ENCODE measurements at places on chromosomes 1 and 21.

GRCh38 chr1:163165119-163165518 lies 37.6 kb downstream of the RGS5 start:
- no peak for DNase-seq

- DNase-seq, result no peak
Observed at GRCh38 chr1:157199421-157199755, 61.2 kb upstream of the ETV3 start.

- no peak for DNase-seq
Observed at GRCh38 chr1:155454096-155454495, 108.5 kb downstream of the ASH1L start.

DNA sequence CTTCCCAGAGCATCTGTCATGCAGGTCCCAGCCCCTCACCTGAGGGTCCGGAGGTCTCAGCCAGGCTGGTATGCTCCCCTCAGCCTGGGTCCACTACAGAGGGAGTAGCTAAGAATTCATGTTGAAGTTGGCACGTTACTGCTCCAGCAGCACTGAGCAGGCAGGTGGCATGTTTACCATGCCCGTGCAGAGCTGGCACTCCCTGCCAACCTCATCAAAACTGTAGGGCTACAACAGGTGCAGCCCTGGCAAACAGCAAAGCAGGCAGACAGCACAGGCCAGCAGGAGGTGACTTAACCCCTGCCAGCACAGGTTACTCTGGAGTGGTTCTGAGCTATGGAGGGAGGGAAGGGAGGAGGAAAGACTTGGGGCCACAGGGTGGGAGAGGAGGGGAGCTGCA lies 46.4 kb downstream of the NUAK2 start:
- DNase-seq, result no peak
